ENCODE measurements at places on chromosomes 3 and 15.

GRCh38 chr3:175029828-175030227 lies 170.7 kb downstream of the NAALADL2 start:
- no peak for DNase-seq

GRCh38 chr3:171187706-171188290 lies 161.3 kb upstream of the SLC2A2 start:
- peak; percentile 51 for DNase-seq

DNA sequence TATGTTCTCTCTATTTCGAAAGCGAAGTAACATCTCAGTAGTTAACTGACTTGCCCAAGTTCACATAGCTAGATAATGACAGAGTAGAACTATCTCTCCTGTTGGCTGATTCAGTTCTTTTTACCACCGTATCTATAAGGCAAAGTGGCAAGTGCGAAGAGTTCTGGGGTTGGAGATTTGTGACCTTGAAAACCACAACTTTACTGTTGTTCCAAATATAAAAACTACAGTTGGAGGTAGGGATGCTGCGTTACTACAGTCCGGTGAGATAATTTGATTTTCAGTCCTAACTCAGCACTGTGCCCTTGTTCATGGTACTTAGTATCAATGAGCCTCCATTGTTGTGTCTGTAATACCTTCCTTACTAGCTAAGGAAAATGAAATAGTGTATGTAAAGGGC lies 71.2 kb upstream of the GOLGA8B start:
- no peak for DNase-seq

GRCh38 chr3:9291821-9292410 lies 42.5 kb upstream of the SRGAP3 start:
- peak; percentile 63 for DNase-seq

DNA sequence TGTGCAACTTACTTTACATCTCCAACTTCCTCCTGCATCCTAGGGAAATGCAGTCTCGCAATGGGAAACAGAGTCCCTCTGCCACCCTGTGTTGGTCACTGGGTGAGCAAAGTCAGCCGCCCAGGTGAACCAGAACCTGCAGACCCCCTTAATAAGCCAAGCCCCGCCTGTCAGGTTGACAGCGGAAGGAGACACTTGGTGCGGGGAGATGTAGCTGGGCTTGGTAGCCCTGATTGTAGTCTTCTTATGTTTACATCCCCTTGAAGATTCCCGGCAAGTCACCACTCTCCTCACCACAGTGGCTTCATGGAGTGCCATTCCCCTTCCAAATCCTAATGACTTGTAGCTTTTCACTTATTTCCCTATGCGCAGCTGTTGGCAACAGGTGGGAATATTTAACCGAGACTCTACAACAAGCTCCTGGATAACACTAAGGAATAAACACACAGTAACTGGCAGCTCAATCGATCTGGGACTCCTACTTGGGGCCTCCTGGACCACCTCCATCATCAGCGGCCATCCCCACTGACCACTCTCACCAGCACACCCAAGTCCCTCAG lies 17.7 kb upstream of the CLSTN2 start:
- DNase-seq: no peak

GRCh38 chr15:58247855-58248842 lies 110.0 kb downstream of the AQP9 start:
- no peak for DNase-seq

- no peak for DNase-seq
These were observed 15.3 kb downstream of the ZBTB47 start for GRCh38 chr3:42668793-42669217.

- DNase-seq: no peak
These were observed 13.1 kb upstream of the ITPKA start for GRCh38 chr15:41480396-41481140.

- no peak for DNase-seq
These were observed 870 bp upstream of the CHAC1 start for GRCh38 chr15:40952301-40952900.

DNA sequence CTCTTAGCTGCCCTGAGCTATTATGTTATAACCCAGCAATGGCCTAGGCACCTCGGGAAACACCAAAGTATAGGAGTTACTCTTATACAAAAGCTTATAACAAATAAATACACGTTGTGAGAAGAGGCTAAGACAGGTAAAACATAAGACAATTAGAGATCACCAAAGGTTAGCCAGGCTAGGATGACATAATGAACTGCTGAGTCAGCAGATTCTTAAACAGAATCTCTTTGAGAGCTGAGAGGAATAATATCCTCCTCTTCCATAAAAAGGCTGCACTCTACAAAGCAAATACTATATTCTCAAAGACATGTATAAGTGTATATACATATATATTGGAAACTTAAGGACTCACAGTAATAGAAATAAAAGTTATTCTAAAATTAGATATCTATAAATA lies 37.2 kb downstream of the GOLIM4 start:
- DNase-seq: no peak

DNA sequence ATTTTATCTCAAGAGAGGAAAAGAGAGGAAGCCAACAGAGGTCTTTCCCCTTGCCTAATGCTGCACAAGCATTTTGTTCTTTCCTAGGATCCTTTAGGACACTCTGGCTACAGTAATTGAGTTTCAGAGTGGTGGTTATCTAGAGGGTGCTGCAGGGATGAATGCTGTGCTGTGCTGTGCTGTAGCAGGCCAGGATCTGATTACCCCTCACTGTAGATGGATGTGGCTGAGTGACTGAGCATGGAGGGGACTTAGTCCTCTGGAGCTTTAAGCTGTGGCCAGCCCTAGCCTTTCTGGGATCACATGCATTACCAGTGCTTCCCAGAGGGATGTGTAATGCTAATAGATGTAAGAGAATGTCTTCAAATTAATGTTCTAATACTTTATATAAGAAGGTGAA lies 94.8 kb downstream of the SLC9A9 start:
- no peak for DNase-seq

DNA sequence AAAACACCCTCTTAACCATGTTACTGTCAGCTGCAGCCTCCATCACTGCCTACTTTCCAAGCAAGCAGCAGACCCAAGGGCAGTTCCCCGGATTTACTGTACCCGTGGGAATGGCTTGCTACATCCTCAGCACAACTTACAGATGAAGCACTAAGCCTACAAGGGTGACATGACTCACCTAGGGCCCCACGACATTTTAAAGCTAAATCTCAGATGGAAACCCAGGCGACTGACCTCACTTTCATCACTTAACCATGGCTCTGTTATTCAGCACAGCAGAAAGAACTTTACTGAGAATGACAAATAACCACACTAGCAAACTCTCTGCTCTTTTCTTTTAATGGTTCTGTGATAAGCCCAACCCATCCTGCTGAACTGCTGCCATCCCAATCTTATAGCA lies 65.6 kb downstream of the SUMF1 start:
- no peak for DNase-seq

DNA sequence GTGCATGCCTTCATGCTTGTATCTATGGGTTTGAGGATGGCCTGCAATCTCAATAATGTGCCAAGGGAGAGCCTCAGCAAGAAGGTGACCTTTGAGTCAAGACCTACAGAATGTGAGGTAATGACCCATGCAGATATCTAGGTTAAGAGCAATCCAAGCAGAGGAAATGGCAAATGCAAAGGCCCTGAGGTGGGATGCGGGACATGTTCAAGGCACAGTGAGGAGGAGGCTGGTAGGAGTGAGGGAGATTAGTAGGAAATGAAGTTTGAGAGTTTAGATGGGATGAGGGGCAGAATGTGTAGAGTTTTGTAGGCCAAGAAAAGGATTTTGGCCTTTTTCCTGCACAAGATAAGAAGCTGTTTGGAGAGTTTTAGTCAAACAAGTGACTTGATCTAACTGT lies 4.7 kb upstream of the MAP2K5 start:
- no peak for DNase-seq

- DNase-seq: no peak
These were observed 78.7 kb upstream of the ATP2B2 start for GRCh38 chr3:10583798-10584708.

DNA sequence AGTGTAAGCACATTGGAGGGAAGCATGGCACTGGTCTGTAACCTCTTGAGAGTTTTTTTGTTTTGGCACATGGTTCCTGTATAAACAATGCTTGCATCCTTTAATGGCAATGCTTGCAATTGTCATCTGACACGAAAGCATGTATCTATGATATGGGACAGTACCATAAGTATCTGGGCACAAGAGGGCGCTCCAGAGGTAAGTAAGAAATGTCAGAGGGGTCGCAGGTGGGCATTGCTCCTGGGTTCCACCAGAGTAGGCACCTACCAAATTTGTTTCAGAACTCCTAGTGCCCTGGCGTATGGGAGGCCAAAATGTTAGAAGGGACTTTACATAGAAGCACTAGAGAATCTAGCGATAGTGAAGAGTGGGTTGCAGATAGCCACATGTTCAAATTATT lies 58.7 kb upstream of the BCHE start:
- DNase-seq: no peak

DNA sequence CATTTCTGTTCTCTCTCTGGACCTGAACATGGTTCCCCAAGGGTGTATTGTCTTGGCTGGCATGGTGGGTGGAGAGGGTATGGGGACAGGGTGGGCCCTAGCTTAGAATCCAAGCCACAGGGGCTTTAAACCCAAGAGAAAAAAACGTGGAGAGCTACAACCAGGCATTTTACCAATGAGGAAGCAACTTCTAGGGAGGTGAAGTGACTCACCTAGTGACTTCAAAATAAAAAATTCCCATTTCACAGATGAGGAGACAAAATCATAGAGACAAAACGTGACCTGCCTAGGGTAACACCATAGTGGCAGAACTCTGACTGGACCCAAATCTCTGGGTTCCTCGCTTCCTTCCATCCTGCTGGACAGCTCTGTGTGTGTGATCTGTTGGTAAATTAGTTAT lies 216.8 kb downstream of the RPLP1 start:
- DNase-seq: no peak

- DNase-seq: peak; percentile 94
These were observed 107.8 kb downstream of the MBNL1 start for GRCh38 chr3:152376351-152377183.

GRCh38 chr3:65955792-65956477 lies 82.8 kb downstream of the MAGI1 start:
- peak; percentile 72 for DNase-seq

DNA sequence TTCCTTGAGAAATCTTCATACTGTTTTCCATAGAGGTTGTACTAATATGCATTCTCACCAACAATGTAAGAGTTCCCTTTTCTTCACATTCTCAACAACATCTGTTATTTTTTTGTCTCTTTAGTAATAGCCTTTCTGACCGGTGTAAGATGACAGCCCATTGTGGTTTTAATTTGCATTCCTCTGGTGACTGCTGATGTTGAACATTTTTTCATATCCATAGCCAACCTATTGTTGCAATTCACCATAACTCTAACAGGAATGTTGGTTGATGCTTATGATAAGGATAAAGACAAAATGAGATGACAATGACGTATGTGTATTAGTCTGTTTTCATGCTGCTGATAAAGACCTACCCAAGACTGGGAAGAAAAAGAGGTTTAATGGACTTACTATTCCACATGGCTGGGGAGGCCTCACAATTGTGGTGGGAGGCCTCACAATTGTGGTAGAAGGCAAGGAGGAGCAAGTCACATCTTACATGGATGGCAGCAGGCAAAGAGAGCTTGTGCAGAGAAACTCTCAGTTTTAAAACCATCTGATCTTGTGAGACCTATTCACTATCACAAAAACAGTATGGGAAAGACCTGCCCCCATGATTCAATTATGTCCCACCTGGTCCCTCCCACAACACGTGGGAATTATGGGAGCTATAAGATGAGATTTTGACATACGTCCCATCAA lies 37.6 kb upstream of the RHCG start:
- DNase-seq: peak; percentile 13

DNA sequence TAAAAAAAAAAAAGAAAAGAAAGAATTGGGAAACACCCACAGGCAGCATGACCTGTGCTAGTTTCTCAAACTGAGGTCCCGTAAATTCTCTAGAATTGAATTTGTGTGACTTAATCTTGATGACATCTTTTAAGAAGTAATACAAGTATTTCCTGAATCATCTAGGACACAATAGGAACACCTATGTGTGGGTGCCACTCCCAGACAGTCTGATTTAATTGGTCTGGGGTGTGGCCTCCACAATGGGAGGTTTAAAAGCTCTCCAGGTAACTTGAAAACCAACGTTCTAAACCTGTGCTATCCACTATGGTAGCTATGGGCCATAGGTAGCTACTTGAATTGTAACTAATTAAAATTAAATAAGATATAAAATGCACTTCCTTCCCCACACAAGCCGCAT lies 28.1 kb downstream of the CFAP92 start:
- DNase-seq: no peak

GRCh38 chr3:43894176-43895049 lies 203.7 kb downstream of the ABHD5 start:
- DNase-seq: peak; percentile 78

- no peak for DNase-seq
These were observed 152.3 kb downstream of the CACNA2D3 start for GRCh38 chr3:54274607-54275006.
